Dermis microvascular lymphatic vessel endothelial cell (primary cell): ENCODE measurements at places on chromosomes 5 and 9. TPM values are rescaled to one million over a fixed set of nuclear protein-coding genes. Genes with fewer than 3 reads are reported as not detected.
A peak's percentile ranks its signal among the peaks of the same experiment; 100 is the strongest.

DNA sequence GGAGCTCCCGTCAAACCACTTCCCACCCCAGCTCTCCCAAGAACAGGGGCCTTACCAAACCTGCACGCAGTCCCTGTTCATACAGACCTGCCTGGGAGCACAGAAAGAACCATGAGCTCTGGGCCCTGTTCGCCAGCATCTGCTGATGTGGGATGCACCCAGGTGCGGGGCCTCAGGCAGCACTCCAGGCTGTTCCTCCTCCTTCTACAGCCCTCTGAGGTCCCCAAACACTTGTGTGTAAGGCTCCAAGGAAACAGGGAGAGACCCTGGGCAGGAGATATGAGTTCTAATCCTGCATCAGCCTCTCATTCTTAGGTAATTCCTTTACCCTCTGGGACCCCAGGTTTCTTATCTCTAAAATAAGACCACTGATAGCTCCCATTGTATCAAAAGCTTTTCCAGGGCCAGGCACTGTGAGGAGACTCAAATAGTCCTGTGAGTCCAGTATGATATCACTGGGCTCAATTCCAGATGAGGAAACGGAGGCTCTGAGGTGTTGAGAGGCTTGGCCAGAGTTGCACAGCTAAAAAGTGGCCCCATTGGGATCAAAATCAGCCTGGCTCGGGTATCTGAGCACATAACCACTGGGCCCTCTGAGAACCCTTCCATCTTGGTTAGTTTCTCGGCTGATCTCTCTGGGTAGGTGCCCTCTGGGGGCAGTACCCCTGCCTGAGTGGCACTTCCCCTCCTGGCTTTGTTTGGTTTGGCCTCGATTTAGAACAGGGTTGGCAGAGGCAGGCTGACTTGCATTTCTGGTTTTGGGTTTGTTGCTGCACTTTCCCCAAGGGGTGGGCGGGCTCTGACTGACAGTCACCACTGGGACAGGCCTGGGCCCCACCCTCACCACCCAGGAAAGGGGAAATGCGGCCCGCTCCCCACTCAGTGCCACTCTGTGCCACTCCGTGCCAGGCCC is 116.8 kb downstream of the RGS3 start:
- DNase-seq, result peak; percentile 74

DNA sequence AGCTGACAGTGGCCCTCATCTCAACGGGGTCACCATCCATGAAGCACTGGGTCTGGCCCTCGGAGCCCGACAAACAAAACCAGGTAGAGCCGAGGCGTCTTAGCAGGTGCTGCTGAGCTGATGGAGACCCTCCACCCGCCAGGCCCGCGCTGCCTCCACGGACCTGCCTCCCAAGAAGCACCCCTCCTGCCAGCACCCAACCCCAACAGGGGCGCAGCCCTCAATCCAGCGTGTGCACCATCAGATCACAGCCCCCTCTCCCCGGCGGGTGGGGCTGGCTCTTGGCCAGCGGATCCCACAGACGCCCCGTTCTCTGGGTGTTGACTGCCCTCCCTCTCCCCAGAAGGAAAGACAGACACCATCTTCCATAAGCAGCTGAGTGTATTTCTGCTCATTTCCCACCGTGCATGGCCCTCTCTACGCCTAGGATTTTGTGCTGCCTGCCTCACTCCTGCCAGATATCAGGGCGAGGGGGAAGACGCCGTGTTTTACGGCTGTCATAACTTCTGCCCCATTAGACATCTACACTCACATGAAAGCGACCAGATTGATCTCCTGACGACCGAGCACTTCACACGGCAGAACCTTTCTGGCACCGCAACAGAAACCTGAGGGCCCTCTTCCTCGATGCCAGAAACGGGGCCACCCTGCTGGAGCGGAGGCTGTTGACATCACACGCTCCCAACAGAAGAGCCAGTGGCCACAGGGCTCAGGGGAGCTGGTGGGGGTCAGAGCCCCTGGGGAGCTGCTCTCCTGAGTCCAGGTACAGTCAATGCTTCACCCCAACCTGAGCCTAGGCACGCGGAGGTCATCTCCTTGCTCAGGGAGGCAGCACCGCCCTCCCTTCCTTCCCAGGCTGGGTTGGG is 12.4 kb downstream of the NACC2 start:
- no peak for DNase-seq

- DNase-seq, result no peak
Observed at GRCh38 chr5:136034984-136035383, 6.2 kb downstream of the TGFBI start.

Gene LHX3
- total RNA-seq, result not detected in 2 replicates

DNA sequence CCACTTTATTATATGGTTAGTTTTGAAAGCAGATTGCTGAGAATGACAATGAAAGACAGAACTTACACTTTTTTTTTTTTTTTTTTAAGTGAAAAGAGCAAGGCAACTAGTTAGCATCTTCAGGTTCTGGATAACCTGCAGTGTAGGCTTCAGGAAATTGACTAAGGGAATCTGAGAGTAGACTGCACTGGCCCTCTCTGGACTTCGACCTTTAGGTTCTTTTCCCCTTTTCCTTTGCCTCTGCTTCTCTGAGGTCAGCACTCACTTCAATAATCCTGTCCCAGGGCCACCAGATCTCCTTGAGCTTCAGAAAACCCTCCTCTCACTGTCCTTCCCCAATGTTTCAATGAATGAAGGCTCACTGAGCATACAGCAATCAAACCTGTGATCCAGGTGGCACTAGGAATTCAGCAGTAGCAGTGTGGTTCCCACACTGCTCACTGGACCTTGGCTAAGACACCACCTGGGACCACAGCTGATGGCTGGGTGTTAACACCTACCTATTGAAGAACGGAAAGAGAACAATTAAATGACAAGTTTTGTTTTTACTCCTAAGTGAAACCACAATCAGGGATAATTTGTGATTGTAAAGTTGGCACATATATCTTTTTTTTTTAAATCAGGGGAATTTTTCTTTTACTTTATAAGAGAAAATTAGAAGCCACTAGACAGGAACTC is 85.8 kb upstream of the IL6ST start:
- DNase-seq, result no peak

Gene ADRB2
- total RNA-seq, result 10.7 and 12.3 TPM in 2 replicates

- no peak for DNase-seq
Observed at GRCh38 chr5:8598996-8599395, 730.0 kb downstream of the MTRR start.

- DNase-seq, result no peak
Observed at GRCh38 chr5:2904399-2904798, 152.9 kb upstream of the IRX2 start.

DNA sequence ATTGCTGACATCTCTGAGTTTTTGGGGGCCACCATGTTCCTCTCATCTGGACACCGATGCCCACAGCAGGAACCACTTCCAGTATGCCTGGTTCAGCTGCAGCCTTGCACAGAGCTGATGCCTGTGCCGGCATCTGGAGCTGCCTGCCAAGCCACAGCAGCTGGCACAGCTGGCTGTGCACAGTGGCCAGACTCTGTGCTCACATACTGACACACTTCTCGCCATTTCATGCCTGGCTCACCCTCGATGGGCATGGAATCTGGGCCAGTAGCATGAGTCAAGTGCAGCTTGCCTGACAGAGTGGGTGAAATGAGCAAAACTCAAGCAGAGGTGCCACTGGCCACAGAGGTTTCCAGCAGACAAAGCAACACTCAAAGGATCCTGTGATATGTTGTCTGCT is 863.4 kb downstream of the DNAH5 start:
- no peak for DNase-seq

DNA sequence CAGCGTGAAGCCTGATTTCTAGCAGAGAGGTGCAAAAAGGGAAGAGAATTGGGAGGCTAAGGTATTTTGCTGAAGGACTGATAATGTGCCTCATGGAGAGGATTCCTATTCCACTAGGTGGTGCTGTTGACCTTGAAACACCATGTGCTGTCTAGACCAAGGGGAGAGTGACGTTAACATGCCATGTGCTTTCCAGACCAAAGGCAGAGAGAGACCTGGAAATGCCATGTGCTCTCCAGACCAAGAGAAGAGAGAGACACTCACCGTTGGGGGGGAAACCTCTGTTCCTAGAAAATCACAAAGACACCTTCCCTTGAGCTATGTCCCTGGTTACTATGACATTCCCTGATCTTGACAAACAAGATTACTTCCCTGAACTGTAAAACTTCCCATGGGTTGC is 286.0 kb upstream of the TUSC1 start:
- DNase-seq, result peak; percentile 25
